ENCODE measurements at places on chromosomes 16 and 17. TPM values are rescaled to one million over a fixed set of nuclear protein-coding genes. Genes with fewer than 3 reads are reported as not detected.

- no peaks in the 10 kb centered on the region for H3K36me3 ChIP-seq
- H3K27me3 ChIP-seq = peaks cover 92% of the 10 kb centered on the region
- no peak for DNase-seq
These were observed 178.5 kb upstream of the TBX2 start for GRCh38 chr17:61221181-61221580.

DNA sequence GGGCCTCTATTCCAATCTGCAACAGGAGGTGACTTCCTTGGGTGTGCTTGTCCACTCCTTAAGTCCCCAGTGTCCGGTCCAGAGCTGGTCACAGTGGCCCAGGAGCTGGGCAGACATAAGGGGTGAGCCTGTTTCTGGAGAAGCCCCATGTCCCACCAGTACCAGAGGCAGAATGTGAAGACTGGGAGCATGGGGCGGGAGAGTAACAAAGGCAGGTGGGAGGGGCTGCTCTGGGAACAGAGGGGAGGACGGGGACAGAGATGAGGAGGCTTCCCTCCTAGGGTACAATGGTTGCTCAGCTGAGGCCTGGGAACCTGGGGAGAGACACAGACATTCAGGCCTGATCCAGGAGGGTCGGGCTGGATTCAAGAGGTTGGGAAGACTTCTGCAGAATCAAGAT is 323.3 kb upstream of the TNRC6C start:
- H3K27me3 ChIP-seq = peaks cover 27% of the 10 kb centered on the region
- no peak overlapping the region for H3K4me3 ChIP-seq
- H3K36me3 ChIP-seq = no peaks in the 10 kb centered on the region
- no peak overlapping the region for H3K27ac ChIP-seq
- no peaks in the 10 kb centered on the region for H3K4me1 ChIP-seq

GRCh38 chr17:75642182-75642783 is 9.0 kb downstream of the SMIM5 start:
- no peak overlapping the region for H3K27ac ChIP-seq
- peaks cover 11% of the 10 kb centered on the region for H3K4me1 ChIP-seq
- H3K27me3 ChIP-seq = no peaks in the 10 kb centered on the region
- no peak overlapping the region for H3K4me3 ChIP-seq

GRCh38 chr16:24771132-24771778 is 41.8 kb downstream of the TNRC6A start:
- no peak for DNase-seq
- H3K4me1 ChIP-seq = no peaks in the 10 kb centered on the region
- H3K27me3 ChIP-seq = no peaks in the 10 kb centered on the region

GRCh38 chr16:49014277-49015224 is 267.1 kb downstream of the CBLN1 start:
- H3K36me3 ChIP-seq = no peaks in the 10 kb centered on the region
- peaks cover 17% of the 10 kb centered on the region for H3K4me1 ChIP-seq
- no peak overlapping the region for H3K27ac ChIP-seq
- no peak overlapping the region for H3K4me3 ChIP-seq

DNA sequence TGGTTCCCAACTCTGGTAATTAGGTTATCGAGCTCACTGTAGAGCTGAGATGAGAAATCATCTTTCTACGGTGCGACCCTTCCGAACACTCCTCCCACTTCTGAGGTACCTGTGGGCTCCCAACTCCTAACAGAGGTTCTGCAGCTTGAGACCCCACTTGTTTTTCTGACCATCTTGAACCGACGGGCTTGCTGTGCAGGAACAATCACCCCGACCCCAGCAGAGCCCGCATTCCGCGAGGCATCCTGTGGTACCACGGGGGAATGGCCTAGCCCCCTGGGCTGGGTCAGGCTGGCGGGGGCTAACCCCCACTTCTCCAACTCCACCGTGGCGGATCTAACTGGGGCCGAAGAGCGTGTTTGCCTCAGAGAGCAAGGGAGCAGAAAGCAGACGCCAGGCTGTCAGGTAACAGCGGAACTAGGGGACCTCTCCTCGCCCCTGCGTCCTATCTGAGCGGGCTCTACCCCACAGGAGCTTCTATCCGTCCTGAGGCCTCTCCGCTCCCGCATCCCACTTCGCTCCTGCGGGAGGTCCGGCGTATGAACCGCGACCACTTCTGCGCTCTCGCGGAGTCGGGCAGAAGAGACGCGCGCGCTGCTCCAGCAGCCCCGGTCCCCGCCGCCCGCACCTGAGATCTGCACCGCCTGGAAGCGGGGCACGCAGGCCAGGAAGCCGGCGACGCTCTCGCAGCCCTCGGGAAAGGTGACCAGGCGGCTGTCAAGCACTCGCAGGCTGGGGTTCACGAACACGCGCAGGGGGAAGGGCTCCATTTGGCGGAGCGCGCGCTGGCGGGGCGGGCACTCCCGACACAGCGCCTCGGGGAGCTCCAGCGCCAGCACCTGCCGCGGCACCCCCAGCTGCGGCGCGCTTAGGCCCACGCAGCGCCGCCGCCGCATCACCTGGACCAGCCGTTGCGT is 761 bp downstream of the PDF start:
- H3K27me3 ChIP-seq = no peaks in the 10 kb centered on the region
- H3K36me3 ChIP-seq = peaks cover 75% of the 10 kb centered on the region
- H3K27ac ChIP-seq = peak overlapping the region; percentile 64

- H3K4me3 ChIP-seq = no peak overlapping the region
- H3K27ac ChIP-seq = no peak overlapping the region
- no peaks in the 10 kb centered on the region for H3K36me3 ChIP-seq
- DNase-seq = no peak
These were observed 264.4 kb upstream of the FOXF1 start for GRCh38 chr16:86245895-86246294.

DNA sequence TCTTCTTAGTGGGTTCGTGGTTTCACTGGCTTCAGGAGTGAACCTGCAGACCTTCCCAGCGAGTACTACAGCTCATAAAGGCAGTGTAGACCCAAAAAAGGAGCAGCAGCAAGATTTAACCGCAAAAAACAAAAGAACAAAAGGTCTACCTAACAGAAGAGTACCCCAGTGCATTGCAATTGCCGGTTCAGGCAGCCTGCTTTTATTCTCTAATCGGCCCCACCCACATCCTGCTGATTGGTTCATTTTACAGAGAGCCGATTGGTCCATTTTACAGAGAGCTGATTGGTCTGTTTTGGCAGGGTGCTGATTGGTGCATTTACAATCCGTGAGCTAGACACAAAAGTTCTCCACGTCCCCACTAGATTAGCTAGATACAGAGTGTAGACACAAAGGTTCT is 2.0 kb upstream of the ARRB2 start:
- no peak overlapping the region for H3K4me3 ChIP-seq
- no peaks in the 10 kb centered on the region for H3K36me3 ChIP-seq
- peak; percentile 80 for DNase-seq
- no peaks in the 10 kb centered on the region for H3K27me3 ChIP-seq
- no peaks in the 10 kb centered on the region for H3K4me1 ChIP-seq

DNA sequence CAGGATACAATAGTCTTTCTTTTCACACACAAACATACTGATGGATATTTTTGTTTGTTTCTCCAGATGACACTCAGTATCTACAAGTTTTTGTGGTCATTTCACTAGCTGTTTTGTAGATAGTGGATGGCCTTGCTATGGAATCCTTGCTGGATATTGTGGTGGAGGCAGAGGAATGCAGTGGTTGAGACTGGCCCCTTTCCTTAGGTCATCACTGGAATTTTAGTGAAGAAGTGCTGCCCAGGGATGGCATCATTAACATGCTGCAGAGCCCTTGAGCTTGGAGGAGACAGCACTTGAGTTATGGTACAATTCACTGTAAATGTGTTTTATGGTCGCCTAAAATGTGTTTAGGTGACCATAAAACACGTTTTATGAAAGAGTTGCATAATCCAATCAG is 455.9 kb upstream of the HSBP1 start:
- no peaks in the 10 kb centered on the region for H3K36me3 ChIP-seq
- no peak overlapping the region for H3K4me3 ChIP-seq
- H3K27ac ChIP-seq = no peak overlapping the region
- H3K4me1 ChIP-seq = no peaks in the 10 kb centered on the region
- no peaks in the 10 kb centered on the region for H3K27me3 ChIP-seq

DNA sequence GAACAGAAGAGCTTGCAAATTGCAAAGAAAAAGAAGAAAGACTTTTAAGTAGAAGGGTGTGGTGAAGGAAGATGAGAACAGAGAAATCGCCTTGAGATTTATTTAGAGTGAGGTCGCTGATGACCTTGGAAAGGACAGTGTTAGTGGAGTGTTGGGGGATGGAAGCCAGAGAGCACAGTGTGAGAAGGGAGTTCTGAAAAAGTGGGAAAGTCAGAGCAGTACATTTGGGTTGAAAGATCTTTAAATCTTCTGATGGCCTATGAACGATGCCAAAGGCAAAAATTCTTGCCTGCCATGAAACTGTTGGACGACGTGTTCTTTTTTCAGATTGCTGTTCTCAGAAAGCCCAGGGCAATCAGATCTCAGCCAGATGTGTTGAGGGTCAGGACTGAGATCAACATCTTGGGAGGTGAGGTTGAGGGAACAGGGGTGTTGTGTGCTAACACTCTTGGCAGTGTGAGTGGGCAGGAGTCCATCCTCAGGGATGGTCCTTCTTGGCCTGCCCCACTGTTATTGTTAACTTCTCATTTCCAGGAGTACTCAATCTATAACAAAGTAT is 330.1 kb downstream of the MAP2K6 start:
- no peaks in the 10 kb centered on the region for H3K36me3 ChIP-seq
- no peaks in the 10 kb centered on the region for H3K27me3 ChIP-seq
- H3K4me1 ChIP-seq = no peaks in the 10 kb centered on the region
- H3K4me3 ChIP-seq = no peak overlapping the region

DNA sequence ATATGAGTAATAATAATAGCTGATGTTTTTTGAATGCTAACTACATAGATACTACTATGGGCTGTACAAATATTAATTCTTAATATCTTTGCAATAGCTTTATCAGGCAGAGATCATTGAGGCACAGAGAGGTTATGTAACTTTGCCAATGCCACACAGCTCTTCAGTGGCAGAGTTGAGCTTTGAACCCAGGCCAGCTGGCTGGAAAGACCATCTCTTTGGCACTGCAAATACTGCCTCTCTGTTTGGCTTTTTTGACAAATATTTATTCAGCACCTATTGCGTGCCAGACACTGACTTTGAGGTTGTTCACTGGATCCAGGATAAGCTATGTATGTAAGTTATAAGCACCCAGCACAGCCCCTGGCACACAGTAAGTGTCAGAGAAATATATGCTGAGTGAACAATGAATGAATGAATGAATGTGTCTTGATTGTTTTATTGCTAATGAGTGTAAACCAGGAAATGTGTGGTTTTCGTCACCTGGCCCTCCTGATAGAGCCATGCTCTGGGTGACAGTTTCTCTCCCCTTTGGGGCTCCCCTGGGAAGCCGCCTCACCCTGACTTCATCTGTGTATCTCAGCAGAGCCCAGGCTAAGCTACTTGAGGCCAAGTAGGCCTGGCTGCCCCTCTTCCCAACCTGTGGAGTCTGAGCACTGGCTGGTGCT is 2.5 kb downstream of the AQP8 start:
- H3K36me3 ChIP-seq = no peaks in the 10 kb centered on the region
- no peak for DNase-seq
- no peak overlapping the region for H3K4me3 ChIP-seq
- no peaks in the 10 kb centered on the region for H3K4me1 ChIP-seq
- H3K27me3 ChIP-seq = no peaks in the 10 kb centered on the region

DNA sequence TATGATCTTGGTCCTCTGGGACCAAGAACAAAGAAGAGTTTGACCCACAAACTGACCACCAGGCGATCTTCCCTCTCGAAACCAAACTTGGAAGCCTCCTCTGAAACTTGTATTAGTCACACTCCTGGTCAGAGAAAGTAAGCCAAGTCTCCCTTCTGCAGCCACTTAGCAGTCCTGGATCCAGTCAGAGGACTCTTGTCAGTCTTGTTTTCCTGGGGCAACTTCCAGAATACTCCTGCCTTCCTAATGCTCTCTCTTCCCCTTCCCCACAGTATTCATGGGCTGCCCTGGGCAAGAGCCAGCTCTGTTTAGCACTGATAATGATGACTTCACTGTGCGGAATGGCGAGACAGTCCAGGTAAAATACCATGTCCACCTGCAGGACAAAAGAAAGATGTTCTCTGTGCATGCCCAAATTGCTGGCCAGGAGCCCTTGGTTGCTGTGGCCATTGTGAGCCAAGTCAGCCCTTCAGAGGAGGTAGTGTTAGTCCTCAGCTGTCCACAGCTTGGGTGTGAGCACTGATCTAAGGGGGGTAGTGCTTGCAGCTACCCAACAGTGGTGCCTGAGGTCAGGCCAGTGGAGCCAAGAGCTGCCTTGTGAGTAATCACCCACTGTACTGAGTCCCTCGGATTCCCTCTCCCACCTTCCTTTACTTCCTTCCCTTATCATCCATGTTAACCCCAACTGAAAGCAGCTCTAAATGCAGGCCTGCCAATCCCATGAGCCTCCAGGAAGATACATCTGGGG is 31.2 kb downstream of the CDH3 start:
- no peak overlapping the region for H3K27ac ChIP-seq
- H3K27me3 ChIP-seq = no peaks in the 10 kb centered on the region
- H3K4me1 ChIP-seq = no peaks in the 10 kb centered on the region
- DNase-seq = no peak
- H3K4me3 ChIP-seq = no peak overlapping the region
- H3K36me3 ChIP-seq = peaks cover 4% of the 10 kb centered on the region

CNTNAP1 gene
- total RNA-seq = 9.9 TPM

CX3CL1 gene
- total RNA-seq = 0.18 TPM

SECTM1 gene
- not detected for total RNA-seq

CASKIN1 gene
- total RNA-seq = 8.1 TPM

KCNJ2 gene
- 1.3 TPM for total RNA-seq

CMTM1 gene
- total RNA-seq = 3.2 TPM

HOXB13 gene
- not detected for total RNA-seq

SLC12A3 gene
- not detected for total RNA-seq
